GM23248 (cell line): ENCODE measurements at places on chromosomes 1 and 21. TPM values are rescaled to one million over a fixed set of nuclear protein-coding genes. Genes with fewer than 3 reads are reported as not detected.

Gene TMEM53
- 4.4 and 5.9 TPM in 2 replicates for total RNA-seq

DNA sequence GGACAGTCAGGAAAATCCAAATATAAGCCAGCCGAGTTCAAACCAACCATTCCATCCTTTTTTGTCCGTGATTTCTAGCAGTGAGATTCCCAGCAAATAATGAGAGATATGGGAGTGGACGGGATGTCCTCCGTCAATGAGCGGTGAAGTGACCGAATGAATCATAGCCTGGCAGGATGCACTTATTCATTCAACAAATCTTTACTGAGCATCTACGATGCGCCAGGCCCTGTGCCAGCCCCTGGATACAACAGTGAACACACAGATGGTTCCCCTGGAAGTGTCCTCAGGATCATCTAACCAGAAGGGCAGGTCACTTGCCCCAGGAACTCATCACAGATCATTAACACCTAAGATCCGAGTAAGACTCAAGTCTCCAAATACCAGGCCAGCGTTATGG, 8.2 kb upstream of the PLEKHA6 start:
- H3K27ac ChIP-seq: no peak overlapping the region
- peaks cover 16% of the 10 kb centered on the region for H3K27me3 ChIP-seq
- peak; percentile 36 for DNase-seq
- H3K4me1 ChIP-seq: peaks cover 4% of the 10 kb centered on the region; the same call in 1 of the 2 replicates
- H3K36me3 ChIP-seq: no peaks in the 10 kb centered on the region
- no peak overlapping the region for H3K4me3 ChIP-seq

GRCh38 chr1:29743264-29743663, 506.9 kb downstream of the PTPRU start:
- no peaks in the 10 kb centered on the region for H3K4me1 ChIP-seq
- DNase-seq: no peak
- H3K36me3 ChIP-seq: no peaks in the 10 kb centered on the region
- peaks cover 16% of the 10 kb centered on the region; the same call in 1 of the 2 replicates for H3K27me3 ChIP-seq

DNA sequence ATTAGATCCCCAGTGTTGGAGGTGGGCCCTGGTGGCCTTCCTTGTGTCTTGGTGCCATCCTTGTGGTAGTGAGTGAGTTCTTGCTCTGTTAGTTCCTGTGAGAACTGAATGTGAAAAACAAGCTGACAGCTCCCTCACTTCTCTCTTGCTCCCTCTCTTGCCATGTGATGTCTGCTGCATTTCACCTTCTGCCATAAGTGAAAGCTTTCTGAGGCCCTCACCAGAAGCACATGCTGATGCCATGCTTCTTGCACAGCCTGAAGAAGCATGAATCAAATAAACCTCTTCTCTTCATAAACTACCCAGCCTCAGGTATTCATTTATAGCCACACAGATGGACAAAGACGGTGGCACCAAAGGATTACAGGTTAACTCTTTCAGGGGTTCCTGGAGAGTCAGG, 166.1 kb upstream of the ETV3 start:
- H3K36me3 ChIP-seq: no peaks in the 10 kb centered on the region
- H3K27ac ChIP-seq: no peak overlapping the region
- H3K4me3 ChIP-seq: no peak overlapping the region
- peaks cover 13% of the 10 kb centered on the region; the same call in 1 of the 2 replicates for H3K27me3 ChIP-seq

GRCh38 chr1:115555446-115555845, 86.3 kb upstream of the VANGL1 start:
- H3K4me1 ChIP-seq: peaks cover 18% of the 10 kb centered on the region
- H3K27me3 ChIP-seq: no peaks in the 10 kb centered on the region
- no peak overlapping the region for H3K27ac ChIP-seq

DNA sequence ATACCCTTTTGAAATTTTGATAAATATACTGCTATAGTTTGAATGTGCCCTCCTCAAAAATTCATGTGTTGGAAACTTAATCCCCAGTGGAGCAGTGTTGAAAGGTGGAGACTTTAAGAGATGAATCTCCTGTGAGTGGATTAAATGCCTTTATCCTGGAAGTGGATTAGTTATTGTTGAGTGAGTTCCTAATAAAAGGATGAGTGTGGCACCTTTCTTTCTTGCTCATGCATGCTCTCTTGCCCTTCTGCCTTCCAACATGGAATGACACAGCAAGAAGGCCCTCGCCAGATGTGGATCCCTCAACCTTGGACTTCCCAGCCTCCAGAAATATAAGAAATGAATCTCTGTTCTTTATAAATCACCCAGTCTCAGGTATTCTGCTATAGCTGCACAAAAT, 51.8 kb downstream of the CD160 start:
- H3K27ac ChIP-seq: no peak overlapping the region
- no peaks in the 10 kb centered on the region for H3K27me3 ChIP-seq
- peaks cover 26% of the 10 kb centered on the region for H3K36me3 ChIP-seq
- DNase-seq: no peak

DNA sequence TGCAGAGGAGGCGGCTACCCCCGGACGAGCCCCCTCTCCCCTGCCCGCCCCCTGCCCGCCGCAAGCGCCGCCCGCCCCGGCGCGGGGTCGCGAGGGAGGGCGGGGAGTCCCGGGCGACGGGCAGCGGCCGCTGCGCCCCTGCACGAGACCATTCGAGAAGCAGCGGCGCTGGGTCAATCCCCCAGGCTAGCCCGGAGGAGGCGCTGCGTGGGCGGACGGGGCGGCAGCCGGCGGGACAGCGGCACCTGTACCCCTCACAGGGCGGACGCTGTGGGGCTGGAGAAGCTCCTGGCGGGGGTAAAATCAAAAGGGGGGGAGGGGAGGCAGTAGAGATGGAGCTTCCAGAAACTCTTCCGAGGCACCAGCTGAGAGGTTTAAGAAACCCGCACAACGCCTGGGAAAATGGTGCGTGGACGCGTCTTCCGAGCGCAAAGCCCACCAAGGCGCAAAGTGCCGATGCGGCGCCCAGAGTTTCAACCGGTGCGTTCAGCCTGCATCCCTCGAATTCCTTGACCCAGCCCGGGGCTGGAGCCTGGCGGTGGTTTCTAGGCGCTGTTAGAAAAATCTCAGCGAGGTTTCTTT, at the start of gene PLPPR5:
Gene PLPPR5 (minus strand): TSS at position 1 of the 582 bp plus-strand sequence. CDS start 190 bp downstream, outside the sequence.
- H3K36me3 ChIP-seq: no peaks in the 10 kb centered on the region
- peak within 1 kb of the TSS; percentile 70 for H3K4me3 ChIP-seq
- DNase-seq: peak; percentile 52
- H3K27me3 ChIP-seq: peaks cover 34% of the 10 kb centered on the region
- H3K27ac ChIP-seq: no peak within 1 kb of the TSS
- H3K4me1 ChIP-seq: peaks cover 4% of the 10 kb centered on the region
